Upper lobe of right lung (tissue), 1 donor: ENCODE measurements at places on chromosomes 11 and 22. TPM values are rescaled to one million over a fixed set of nuclear protein-coding genes. Genes with fewer than 3 reads are reported as not detected.

DNA sequence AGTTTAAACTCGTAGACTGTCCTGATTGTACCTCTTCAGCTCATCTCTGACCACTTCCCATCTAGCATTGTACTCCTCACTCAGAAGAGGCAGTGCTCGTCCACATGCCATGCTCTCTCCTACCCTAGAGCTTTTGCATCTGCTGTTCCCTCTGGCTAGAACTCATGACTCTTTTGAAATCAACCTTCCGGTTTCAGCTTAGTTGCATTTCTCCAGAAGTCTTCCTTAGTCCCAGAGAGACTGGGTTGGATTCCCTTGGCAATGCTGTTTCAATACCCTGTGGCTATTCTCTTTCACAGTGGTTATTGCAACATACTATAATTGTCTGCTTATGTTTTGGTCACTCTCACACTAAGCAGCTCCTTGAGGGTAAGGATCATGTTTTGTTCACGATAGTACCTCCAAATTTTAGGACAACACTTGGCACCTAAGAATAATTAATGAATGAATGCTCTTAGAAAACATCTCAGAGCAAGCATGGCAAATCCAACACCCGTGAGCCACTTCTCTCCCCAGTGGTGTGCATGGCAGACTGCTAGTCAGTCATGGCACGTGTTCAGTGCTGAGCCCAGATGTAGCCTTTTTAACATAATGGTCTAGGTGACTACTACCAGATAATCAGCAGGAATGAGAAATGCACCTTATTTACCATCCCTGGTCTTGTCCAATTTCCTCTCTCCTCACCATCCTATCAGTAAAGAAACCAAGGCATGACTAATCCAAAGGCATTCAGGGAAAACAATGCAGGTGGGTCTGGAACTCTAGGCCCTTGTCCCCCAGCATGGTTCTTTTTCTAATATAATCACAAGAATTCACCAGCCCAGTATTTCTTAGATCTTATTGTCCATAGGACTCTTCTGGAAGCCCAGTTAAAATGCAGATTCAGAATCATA lies 14.5 kb downstream of the SEPTIN3 start:
- no peak for DNase-seq

GRCh38 chr22:23385678-23386631 lies 194.1 kb downstream of the IGLL1 start:
- DNase-seq, result peak; percentile 90

DNA sequence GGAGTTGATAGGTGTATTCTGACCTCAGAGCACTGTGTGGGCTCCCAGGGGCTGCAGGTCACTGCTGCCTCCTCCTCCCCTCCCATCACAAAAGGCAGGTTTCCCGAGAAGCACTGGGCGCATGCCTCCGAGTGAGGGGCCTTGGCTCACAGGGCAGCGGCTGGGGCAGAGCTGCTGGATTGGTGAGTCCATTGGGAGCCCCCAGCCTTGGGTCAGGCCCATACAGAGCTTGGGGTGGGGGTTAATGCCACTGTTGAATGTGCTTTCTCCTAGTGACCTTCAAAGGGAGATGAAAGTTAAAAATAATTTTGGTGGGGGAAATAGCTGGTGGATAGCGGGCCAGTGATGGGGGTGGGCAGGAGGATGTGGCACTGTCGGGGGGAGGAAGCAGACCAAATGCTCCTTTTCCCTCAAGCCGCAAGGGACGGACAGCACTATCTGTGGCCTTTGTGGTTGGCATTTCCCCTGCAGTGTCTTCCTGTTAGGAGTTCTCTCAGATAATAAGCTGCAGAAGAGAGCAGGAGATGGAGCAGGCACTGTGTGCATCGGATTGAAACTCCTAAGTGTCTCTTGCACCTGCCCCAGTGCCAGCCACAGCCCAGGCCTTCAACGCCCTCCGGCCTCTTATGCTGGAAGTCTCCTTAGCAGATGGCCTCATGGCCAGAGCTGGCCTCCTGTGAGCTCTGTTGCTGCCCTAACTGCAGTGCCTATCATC lies 3.2 kb downstream of the TUBA8 start:
- DNase-seq, result no peak

- DNase-seq, result peak; percentile 84
Observed at GRCh38 chr11:73201249-73201648, 16.8 kb upstream of the P2RY2 start.

Gene RFPL2
- not detected for total RNA-seq

Gene CHKA
- 53.3 TPM for total RNA-seq
